A549 treated with Hydrocortisone at 1 μM for 4 hours (cell line): ENCODE measurements at places on chromosomes 2 and 18. TPM values are rescaled to one million over a fixed set of nuclear protein-coding genes. Genes with fewer than 3 reads are reported as not detected.

CCL20 gene
- total RNA-seq: 3.4 to 7.8 TPM (median 6.1 TPM) in 5 replicates

SPATA3 gene
- total RNA-seq: not detected in 5 replicates

GNLY gene
- total RNA-seq: 0.08 to 0.31 TPM (median 0.18 TPM) in 5 replicates

CXCR1 gene
- not detected in 5 replicates for total RNA-seq

MTLN gene
- total RNA-seq: 104 to 128 TPM (median 122 TPM) in 5 replicates

CRYBA2 gene
- total RNA-seq: not detected in 5 replicates

REG3A gene
- not detected in 5 replicates for total RNA-seq

D2HGDH gene
- 7.8 to 10.1 TPM (median 9.5 TPM) in 5 replicates for total RNA-seq

MYO3B gene
- total RNA-seq: not detected in 5 replicates

BOLL gene
- not detected in 5 replicates for total RNA-seq

EVX2 gene
- total RNA-seq: not detected in 5 replicates

PLB1 gene
- total RNA-seq: 1.5 to 2.6 TPM (median 1.9 TPM) in 5 replicates

FSIP2 gene
- 0.02 TPM in 1 of 5 replicates, not detected in the others for total RNA-seq

BZW1 gene
- 358 to 773 TPM (median 439 TPM) in 5 replicates for total RNA-seq

SLC16A14 gene
- total RNA-seq: 0.75 to 1.4 TPM (median 0.83 TPM) in 5 replicates

SNRPD1 gene
- 114 to 187 TPM (median 156 TPM) in 5 replicates for total RNA-seq

RNU2-63P gene
- total RNA-seq: not detected in 5 replicates

GAREM2 gene
- total RNA-seq: 5.8 to 8.5 TPM (median 7.0 TPM) in 5 replicates

KRTCAP3 gene
- total RNA-seq: 0.45 to 1.2 TPM (median 0.62 TPM) in 5 replicates

REEP1 gene
- total RNA-seq: 0.88 to 1.2 TPM (median 1.1 TPM) in 5 replicates

CDC42EP3 gene
- total RNA-seq: 86.3 to 105 TPM (median 96.3 TPM) in 5 replicates

TUBB8B gene
- not detected in 5 replicates for total RNA-seq

ANKRD44 gene
- total RNA-seq: 1.4 to 3.1 TPM (median 2.3 TPM) in 5 replicates

PIAS2 gene
- 7.3 to 9.6 TPM (median 8.6 TPM) in 5 replicates for total RNA-seq

LYPD6 gene
- 0.06 to 0.09 TPM (median 0.08 TPM) in 5 replicates for total RNA-seq

OTOS gene
- not detected in 5 replicates for total RNA-seq

ACOXL gene
- not detected in 5 replicates for total RNA-seq

HMSD gene
- total RNA-seq: 0.38 to 4.0 TPM (median 0.59 TPM) in 4 of 5 replicates, not detected in the other

ALKAL2 gene
- not detected in 5 replicates for total RNA-seq

ELAC1 gene
- 4.7 to 5.4 TPM (median 4.9 TPM) in 5 replicates for total RNA-seq

CLEC4F gene
- total RNA-seq: not detected in 5 replicates

GPR55 gene
- total RNA-seq: not detected in 5 replicates

SOX11 gene
- total RNA-seq: not detected in 5 replicates

MEP1B gene
- total RNA-seq: 0.06 to 0.10 TPM in 2 of 5 replicates, not detected in the others

CTIF gene
- total RNA-seq: 10.3 to 15.3 TPM (median 13.2 TPM) in 5 replicates
